ENCODE measurements at places on chromosomes 6 and 20.

- DNase-seq = no peak
Measured at GRCh38 chr6:167745670-167746389, 80.9 kb upstream of the AFDN start.

DNA sequence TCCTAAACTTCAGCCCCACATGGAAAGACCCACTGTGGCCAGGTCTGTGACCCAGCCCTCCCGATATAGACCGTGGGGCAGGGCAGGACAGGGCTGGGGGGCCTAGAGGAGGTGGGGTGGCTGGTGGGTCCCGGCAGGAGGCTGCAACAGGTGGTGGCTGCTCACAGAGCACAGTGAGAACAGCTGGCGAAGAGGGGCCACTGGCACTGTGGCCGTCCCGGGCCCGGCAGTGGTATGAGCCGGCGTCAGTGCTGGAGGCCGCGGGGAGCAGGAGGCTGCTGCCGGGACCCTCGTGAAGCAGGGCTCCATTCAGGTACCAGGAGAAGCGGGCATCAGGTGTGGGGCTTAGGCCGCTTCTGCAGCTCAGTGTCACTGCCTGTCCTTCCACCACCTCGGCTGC is 13.4 kb downstream of the SIGLEC1 start:
- no peak for DNase-seq

- no peak for DNase-seq
Measured at GRCh38 chr20:32777177-32777956, 15.2 kb downstream of the DNMT3B start.

DNA sequence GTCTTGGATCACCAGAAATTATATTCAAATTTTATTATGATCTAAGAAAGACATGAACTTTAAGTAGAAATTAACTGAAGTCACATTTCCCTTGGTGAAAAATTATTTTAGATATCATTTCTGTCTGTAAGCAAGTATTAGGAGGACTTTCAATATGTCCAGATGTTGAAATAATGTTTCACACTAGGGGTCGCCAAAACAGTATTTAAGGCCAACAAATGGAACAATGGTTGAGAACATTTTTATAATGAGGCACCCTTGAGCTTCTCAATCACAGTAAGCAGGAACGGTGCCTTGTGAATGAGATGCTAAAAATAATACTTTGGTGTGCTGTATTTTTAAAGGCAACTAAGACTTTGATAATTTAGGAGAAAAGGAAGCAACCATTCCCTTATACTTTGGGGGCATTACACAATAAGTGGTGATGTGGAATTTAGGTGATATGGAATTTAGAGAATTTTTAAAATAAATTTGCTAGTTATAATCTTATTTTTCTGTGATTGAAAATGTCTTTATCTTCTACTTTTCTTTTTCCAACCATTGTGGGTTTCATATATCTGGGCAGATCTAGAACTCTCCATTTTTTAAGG is 9.6 kb upstream of the SF3B5 start:
- no peak for DNase-seq

DNA sequence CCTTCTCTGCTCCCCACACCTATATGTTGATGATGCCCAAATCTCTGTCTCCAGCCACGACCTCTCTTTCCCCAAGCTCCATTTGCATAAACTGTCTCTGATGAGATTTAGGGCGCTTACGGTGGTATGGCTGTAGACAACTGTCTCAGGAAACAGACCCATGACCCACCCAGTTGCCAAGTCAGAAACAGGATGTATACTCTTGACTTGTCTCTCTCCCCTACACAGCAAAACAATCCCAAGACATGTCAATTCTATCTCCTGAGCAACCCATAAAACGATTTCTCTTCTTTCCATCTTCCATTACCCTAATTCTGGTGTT is 13.9 kb downstream of the GNL1 start:
- DNase-seq = no peak

GRCh38 chr6:9461188-9461587 is 953.7 kb downstream of the TFAP2A start:
- no peak for DNase-seq

DNA sequence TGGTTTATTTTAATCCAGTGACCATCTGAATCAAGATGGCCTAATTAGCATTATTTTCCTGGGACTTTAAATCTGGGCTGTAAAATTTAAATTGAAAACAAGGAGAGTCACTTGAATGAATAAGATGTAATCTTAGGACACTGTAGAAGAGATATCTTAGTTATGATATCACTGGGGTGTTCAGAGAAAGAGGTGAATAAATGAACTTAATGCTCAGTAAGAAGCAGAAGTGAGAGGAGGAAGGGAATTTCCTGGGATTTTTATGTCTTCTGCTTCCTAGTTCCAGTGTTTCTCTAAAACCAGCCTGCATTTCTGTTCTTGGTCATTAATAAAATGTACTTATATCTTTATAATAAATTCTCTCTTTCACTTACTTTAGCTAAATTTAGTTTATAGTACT is 136.8 kb upstream of the PTPRK start:
- no peak for DNase-seq

DNA sequence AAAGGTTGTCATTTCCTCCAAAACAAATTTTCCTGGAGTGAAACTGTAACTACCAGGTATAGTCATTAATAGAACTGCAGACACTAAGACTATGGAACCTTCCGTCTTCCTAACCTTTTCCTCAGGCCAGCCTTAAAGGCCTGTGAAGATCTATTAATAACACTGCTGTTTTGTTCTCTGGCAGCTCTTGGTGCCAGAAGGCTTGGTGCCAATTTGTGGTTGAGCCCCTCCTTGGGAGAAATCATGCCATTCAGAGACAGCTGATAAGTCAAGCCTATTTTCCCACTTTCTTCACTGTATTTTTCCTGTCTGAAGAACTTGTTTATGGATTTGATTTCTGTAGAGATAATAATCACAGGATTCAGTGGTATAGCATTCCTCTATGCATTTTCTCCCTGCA is 64.8 kb downstream of the HCRTR2 start:
- DNase-seq = no peak

GRCh38 chr20:1130058-1130694 is 11.8 kb downstream of the PSMF1 start:
- no peak for DNase-seq

- DNase-seq = no peak
Measured at GRCh38 chr6:118574051-118574865, 26.2 kb downstream of the PLN start.

- DNase-seq = no peak
Measured at GRCh38 chr20:53934421-53935343, 135.7 kb downstream of the BCAS1 start.

GRCh38 chr6:153215242-153215641 is 84.2 kb upstream of the RGS17 start:
- DNase-seq = no peak

- DNase-seq = no peak
Measured at GRCh38 chr6:43740961-43741764, 28.8 kb upstream of the VEGFA start.

DNA sequence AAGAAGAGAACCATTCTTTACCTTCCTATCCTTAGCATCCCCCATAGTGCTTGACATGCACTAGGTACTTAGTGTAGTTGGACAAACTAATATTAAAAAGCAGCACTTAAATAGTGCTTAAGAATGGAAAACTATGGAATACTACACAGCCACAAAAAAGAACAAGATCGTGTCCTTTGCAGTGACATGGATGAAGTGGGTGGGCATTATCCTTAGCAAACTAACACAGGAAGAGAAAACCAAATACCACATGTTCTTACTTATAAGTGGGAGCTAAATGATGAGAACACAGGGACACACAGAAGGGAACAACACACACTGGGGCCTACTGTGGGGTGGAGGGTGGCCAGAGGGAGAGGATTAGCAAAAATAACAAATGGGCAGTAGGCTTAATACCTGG is 66.8 kb downstream of the EPHA7 start:
- no peak for DNase-seq

All from GOT3 (cell line).